Putamen (tissue), 1 donor: ENCODE measurements at places on chromosomes 5 and 9.

GRCh38 chr5:123605822-123606221 lies 93.8 kb downstream of the CSNK1G3 start:
- no peak for DNase-seq

GRCh38 chr5:88269222-88269771 lies 652 bp upstream of the TMEM161B start:
- DNase-seq = peak; percentile 22

DNA sequence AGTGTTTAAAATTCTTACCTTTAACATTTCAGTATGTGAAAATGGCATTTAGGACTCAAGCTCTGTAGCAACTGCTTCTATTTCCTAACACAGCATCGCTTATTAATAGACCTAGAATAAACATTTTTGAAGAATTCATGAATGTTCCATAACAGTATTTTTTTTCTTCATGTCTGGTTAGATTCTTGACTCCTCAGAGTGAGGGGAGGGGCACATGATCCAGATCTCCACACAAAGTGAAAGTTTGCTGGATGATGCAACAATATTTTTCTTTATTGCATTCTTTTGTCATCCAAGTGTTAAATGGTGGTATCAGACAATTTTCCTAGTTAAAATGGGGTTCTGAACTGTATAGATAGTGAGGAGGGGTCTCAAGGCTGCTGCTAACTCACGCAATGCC lies 130.8 kb upstream of the MAN2A1 start:
- no peak for DNase-seq

DNA sequence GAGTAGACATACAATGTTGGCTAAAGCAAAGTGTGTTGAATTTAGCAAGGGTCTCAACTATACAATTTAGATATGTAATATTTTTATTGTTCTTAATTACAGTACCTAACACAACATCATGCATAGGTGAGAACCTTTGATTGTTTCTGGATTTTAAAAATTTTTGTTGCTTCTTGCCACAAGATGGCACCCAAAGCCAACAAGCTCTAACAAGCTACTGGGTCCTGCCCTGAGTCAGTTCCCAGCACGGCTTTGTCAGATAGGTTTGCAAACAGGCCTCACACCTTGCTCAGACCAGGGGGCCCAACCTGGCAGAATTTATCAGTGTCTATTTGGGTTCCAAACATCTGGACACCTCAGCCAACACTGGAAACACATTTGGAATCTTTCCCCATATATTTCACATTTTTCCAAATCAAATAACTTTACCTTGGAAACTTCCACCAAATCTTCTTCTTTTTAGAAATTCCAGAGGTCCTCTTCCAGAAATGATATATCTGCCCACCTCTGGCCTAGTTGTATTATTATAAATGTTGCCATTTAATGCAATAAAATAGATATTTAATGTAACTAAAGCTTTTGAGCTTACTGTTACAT lies 49.5 kb upstream of the EGFLAM start:
- DNase-seq = peak; percentile 34

- no peak for DNase-seq
These were observed 12.0 kb downstream of the FRMD3 start for GRCh38 chr9:83526211-83526610.
